Endothelial cell (in vitro differentiated cells): ENCODE measurements at places on chromosomes 6 and 20. TPM values are rescaled to one million over a fixed set of nuclear protein-coding genes. Genes with fewer than 3 reads are reported as not detected.

DNA sequence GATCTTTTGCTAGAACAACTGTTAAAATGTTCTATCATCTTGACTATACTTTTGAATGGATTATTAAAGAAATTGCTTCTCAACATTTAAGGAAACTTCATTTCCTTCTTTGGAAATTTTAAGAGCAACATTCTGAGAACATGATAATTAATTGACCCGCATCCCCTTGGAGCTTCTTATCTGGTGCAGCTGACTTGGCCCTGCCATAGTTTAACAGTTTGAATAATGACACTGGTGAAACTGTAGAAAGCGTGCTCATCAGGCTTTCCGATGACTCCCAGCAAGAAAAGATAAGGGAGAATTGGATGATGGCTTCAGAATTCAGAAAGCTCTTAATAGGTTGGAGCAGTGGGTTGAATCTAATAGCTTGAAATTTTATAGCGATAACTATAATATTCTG, 38.1 kb downstream of the SNX9 start:
- DNase-seq, result no peak

DNA sequence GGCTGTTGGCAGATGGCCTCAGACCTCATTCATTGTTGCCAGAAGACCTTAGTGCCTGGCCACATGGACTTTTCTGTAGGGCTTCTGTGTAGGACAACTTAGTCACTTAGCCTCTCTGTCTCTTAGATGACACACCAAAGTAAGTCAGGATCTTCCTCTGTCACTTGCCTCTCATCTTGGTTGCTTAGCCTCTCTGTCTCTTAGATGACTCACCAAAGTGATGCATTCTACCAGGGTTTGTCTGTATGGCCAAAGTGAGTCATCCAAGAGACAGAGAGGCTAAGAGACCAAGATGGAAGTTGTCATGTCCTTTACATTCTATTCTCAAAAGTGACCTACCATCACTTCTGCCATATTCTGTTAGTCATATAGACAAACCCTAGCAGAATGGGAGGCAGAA, 255.9 kb upstream of the DEFB112 start:
- no peak for DNase-seq

DNA sequence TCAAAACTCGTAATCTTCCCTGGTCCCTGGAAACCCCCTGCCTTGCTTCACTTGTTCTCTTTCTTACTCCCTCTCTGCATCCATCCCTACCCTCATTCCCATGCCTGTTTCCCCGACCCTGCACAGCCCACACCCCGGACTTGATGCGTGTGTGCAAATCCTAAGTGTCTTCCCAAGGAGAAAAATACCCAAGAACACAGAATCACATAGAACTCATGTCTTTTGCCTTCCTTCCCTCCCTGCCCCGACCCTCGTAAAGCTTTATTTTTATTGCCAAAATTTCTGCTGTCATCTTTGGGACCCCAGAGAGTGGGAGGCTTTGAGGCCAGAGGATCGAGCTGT, 169.6 kb upstream of the PMEPA1 start:
- no peak for DNase-seq

DNA sequence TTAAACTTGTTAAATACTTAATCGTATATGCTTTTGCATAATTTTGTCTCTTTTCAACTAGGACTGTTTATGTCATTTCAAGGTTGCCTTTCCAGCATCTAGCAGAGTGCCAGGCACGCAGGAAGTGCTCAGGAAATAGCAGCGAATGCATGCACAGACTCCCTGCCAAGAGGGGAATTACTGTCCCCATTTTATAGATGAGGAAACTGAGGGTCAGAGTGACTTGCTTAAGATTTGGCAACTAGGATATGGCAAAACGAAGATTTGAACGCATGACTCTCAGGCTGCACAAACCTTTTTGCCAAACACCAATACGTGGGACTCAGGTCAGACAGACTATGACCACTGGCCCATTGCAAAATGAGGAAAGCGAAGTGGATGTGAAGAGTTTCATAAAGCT, 22.5 kb downstream of the EYA2 start:
- DNase-seq, result no peak

The HINT3 gene
- 12.3 TPM for total RNA-seq

The GJA10 gene
- total RNA-seq, result not detected

- no peak for DNase-seq
These were observed 40.3 kb upstream of the TBX18 start for GRCh38 chr6:84804720-84805119.

The RAB32 gene
- total RNA-seq, result 37.0 TPM

GRCh38 chr6:72712910-72713309, 91.0 kb downstream of the KCNQ5 start:
- DNase-seq, result no peak

DNA sequence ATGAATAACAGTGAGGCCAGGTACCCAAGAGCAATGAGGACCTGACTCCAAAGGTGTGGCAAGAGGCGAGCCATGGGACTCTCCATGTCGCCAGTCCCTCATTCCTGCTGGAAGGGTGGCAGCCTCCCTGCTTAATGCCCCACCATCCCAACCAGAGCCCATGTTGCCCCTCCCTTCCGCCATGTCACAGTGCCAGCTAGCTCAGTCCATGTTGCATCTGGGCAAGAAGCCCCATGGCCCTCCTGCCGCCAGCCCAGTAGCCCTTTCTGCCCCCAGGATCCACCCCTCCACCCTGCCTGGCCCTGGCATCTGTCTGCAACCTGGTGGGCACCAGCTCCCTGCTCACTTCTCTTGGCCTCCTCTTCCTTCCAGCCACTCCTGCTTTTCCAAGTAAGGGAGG, 6.0 kb upstream of the CPNE5 start:
- DNase-seq, result no peak

DNA sequence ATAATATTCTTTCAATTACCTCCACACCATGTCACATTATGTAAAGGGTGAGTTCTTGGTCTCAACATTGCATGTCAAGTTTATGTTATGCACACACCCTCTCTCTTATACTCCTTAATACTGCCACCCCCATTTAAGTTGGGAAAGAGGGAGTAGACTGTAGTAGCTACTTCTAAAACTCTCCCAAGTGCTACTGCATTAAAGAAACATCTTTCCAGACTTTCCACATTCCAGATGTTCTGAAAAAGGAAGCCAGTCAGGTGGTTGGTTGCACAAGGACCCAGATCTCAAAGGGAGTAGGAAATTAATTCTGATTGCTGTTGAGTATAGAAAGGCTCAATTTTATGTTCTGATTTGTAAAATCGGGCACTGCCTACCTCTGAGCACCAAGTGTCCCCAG, 419.5 kb downstream of the CD83 start:
- no peak for DNase-seq

DNA sequence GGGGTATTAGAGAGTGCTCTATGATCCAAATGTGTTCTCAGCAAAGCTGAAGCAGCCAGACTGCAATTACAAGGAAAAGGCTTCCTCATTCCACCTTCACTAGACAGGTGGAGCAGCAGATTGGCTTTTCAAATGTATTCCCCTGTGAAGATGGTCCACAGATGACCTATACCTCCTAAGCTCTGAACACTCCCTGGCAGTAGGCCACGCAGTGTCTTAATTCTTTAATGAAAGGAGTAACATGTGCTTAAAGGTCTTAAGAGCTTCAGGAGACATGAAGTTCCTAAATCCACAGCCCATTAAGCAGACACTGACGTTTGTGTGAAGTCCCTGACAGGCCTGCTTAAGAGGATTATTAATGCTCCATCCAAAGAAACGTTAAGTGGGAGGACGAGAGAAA, 138.9 kb upstream of the NUP153 start:
- no peak for DNase-seq

The PROCR gene
- 254 TPM for total RNA-seq

The ETV7 gene
- total RNA-seq, result not detected

GRCh38 chr6:170497841-170498301, 55.2 kb downstream of the PSMB1 start:
- DNase-seq, result no peak

The TMEM239 gene
- not detected for total RNA-seq

DNA sequence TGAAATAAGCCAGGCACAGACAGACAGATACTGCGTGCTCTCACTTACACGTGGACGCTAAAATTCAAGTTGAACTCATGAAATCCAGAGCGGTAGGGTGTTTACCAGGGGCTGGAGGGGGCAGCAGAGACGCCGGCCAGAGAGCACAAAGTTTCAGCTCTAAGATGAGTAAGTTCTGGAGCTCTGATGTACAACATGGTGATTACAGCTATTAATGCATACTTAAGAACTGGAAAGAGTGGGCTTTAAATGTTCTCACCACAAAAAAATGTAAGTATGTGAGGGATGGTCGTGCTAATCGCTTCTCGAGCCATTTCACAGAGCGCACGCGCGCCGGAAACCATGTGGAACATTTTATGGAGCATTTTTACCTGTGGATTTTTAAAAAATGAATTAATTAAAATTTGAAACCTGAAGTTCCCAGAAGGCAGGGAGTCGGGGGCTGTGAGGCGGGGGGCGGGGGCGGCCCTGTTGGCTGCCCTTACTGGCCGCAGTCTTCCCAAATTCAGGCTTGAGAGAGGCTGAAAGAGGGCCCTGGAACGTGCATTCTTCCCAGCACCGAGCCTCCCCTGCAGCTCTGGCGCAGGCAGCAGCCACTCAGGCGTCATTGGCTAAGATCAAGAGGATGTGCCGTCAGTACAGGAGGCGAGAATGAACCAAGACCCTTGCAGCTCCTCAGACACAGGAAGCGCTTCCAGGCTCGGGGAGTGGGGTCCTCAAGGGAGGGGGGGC, 8.5 kb upstream of the SLCO4A1 start:
- no peak for DNase-seq

The TNF gene
- not detected for total RNA-seq

- no peak for DNase-seq
These were observed 5.7 kb upstream of the PLN start for GRCh38 chr6:118542184-118542952.

DNA sequence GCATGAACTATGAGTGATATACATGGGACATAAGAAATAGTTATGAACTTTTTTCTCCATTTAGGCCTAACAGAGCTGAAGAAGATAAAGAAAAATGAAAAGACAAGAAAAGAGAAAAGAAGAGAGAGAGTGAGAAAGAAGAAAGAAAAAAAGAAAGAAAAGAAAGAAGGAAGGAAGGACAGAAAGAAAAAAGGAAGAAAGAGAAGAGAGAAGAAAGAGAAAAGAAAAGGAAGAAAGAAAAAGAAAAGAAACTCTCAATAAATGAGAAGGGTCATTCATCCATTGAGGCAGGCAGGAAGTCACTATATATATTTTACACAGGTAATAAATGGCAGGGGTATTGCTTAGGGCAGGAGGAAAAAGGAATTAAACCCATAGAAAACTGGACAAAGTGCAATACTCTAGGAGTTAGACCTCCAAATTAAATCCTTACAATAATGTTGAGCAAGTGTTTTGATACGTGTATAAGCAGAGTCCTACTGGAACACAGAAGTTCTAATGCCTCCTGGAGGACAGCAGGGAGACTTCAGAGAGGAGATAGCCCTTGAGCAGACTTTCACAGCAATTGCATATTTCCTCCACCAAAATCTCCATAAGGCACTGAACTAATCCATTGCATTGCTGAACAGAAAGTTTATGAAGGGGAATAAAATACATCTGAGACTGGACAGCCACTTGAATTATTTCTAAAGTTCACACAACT, 86.4 kb upstream of the TENT5A start:
- no peak for DNase-seq

The PLN gene
- total RNA-seq, result not detected

GRCh38 chr6:150142097-150142669, 661 bp upstream of the PPP1R14C start:
- DNase-seq, result no peak

- DNase-seq, result no peak
These were observed 121.3 kb downstream of the SLC23A2 start for GRCh38 chr20:4880051-4880450.

The TRIM15 gene
- total RNA-seq, result not detected

DNA sequence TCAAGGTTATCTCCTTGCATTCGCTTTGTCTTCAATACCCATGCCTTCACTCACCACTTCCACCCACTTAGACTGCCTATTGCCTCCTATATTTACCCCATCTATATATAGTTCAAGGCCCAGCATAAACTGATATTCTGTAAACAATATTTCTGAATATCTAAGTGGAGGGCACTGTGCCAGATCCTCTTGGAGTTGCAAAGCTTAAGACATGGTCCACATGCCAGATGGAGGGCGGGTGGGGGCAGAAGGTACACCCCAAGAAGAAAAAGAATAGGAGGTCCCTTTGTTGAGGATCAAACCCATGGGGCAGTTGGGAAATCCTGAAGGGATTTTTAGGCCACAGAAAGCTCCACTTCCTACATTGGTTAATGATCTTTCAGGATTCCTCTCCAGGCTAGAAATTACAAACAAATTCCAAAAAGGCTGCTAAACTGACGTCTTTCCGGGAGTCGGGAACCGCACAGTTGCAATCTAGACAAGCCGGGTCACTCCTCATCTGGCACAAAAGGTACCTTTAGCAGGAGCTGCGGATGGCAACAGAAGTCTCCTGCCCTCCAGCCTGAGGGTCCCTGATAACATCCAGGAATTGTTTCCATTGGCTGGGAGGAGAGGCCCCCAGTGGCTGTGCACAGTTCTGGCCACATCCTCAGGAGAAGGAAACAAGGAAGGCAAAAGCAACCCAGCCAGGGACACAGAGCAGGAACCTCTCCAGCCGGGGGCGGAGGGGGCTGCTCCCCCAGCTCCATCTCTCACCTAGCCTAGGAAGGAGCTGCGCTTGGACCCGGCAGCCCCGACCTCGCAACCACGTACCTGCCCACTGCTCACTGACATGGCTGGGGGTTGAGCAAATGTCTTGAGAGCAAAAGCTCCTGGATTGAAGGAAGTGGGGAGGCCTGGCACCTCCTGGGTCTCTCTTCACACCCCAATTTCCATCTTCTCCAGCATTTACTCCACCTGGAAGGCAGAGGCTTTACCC, 5.9 kb upstream of the LPIN3 start:
- DNase-seq, result no peak

The HLA-DPA1 gene
- total RNA-seq, result 8.5 TPM

The SIGLEC1 gene
- not detected for total RNA-seq

GRCh38 chr6:143732536-143732935, 54.8 kb downstream of the PHACTR2 start:
- DNase-seq, result no peak
